ENCODE measurements at places on chromosomes 5 and 9. TPM values are rescaled to one million over a fixed set of nuclear protein-coding genes. Genes with fewer than 3 reads are reported as not detected.

DNA sequence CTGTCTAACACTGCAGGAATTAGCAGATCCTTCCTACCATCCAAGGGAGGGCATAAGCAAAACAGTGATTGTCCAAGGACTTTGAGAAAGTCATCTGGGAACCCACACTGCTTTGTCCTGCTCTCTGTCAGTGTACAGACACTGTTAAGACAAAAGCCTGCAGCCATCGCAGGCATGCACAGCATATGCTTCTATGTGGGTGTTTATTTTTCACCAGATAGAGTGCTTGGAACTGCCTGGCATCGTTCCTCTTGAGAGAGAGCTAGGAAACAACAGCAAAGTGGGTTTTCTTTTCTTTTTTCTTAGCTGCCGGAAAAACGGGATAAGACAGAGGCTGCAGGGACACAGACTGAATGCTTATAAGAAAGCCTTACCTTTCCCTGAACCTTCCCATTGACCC, 212.3 kb downstream of the ICE1 start:
- DNase-seq: no peak

FABP6 gene
- total RNA-seq: 1.0 TPM

GHR gene
- total RNA-seq: 12.6 TPM

DNA sequence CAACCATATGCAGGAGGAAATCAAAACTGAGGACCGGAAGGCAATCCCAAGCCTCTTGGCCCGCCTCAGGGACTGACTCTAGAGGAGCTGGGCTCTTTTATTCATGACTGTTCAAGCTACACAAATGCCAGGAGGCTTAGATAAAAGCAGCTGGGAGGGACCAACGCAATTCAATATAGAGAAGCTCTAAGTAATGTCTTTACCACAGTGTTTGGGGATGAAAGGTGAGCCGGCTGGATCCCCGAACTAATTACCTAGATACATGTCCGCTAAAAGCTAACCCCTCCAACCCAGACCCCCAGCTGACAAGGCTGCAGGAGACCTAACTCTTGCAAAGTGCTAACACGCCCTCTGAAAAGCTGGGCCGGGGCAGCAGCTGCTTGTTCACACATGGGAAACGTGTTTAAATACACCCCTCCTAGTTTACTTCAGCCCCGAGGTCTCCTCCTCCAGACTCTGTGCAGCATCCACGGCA, 67.5 kb downstream of the TLE1 start:
- no peak for DNase-seq

DNA sequence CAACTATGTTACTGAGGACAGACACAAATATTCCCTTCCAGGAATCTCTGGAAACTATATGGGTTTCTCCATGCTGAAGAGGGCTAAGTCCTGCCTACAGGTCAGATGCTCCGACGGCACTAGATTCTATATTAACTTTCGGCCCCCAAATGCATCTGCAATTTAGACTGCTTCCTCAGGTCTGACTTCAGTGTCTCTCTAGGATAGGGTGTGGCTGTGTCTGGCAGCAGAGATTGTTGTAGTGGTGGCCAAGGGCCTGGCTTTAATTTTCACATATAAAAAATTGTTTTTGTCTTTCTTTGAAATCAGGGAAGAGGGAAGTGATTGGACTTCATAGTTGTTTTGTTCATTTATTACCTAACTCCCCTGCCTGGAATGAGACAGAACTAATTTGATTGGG, 101.8 kb downstream of the PJA2 start:
- no peak for DNase-seq

CCDC183 gene
- 0.78 TPM for total RNA-seq

GRCh38 chr9:110810262-110810976, 141.8 kb downstream of the MUSK start:
- DNase-seq: no peak

CCL21 gene
- 3.5 TPM for total RNA-seq
